ENCODE measurements at places on chromosomes 7 and 10. TPM values are rescaled to one million over a fixed set of nuclear protein-coding genes. Genes with fewer than 3 reads are reported as not detected.

DNMBP gene
- 6.2 TPM for polyA plus RNA-seq

CACNA2D1 gene
- 10.2 TPM for polyA plus RNA-seq

CUBN gene
- 0.12 TPM for polyA plus RNA-seq

LRRN3 gene
- polyA plus RNA-seq, result 1.9 TPM

DNA sequence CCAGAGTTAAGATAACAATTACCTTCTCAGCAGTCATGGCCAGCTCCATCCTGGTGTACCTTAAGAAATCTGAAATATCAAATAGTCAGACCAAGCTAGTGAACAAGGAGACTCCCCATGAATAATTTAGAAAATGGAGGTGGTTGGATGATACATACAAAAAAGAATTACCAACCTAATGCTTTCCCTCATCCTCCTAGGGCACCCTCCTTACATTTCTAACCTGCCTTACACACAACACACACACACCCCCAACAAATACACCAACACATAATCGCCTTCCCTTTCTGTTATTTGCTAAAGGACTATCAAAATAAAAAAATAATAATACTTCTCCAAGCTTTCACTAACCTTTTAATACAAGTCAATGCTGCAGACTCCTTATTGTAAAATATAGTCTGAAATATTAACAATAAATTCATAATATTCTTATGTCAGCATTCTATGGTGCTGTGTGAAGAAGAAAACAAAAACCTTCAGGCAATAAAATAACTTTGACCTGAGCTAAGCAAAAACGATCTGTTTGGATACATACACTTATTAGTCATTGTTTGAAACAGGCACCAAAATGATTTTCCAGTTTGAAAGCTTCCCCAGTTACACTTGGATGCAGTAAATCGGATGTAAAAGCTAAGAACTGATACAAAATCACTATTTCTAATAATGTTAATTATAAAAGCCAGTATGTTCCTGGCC is 3.4 kb downstream of the TWIST1 start:
- DNase-seq, result no peak

DNA sequence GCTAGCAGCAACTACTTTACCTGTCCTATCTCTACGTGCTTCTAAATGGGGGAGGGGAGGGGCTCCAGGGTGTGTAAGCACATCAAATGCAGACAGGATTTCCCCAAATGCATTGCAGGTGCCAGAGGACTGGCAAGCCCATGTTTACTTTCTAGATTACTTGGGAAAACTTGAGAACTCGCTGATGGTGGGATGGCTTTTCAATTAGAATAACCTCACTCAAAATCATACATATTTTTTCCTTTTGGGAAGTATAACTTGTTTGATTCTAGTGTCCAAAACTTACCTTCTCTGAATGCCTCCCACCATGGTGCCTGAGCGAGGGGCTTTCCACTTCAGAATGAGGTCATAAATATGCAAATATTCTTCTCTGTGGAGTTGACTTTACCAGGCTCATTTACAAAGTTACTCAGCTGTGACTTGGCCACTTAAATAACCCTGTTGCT is 191.3 kb upstream of the RHOBTB1 start:
- no peak for DNase-seq

DNA sequence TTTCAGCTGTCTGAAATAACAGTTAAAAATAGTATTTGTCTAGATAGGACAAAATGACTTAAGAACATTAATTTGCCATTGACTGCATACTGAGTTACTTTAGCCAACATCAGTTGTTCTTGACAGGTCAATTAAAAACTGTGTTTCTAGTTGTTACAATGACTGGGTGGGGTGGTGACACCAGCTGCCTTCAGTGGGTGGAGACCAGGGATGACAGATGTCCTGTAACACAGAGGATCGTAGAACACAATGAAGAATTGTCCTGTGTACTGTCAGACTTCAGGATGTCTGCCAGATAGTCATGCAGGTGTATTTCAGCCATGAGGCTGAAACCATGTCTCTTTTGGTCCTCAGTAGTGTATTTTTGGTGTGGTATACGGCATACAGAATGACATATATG is 24.4 kb downstream of the TRUB1 start:
- no peak for DNase-seq

DNA sequence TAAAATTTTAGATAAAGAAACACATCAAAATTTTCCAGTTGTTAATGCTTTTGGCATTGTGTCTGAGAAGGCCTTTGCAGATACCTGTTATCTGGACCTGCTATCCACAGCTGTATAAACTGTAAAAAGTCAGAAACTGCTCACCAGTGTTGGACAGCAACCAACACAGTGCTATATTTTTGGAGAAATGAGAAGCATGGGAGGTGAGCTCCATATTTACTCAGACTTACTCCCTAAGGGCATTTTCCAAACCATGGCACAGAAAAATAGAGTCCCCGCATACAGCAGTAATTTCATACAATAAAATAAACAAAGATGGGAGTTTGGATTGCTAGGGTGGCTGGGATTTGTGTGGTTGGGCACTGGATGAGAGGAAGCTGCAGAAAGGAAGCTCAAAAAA is 136.3 kb upstream of the GLI3 start:
- DNase-seq, result no peak
